ENCODE measurements at places on chromosomes 12 and 14.

- peak; percentile 45 for DNase-seq
These were observed 1.1 kb upstream of the UBC start for GRCh38 chr12:124915239-124916236.

GRCh38 chr12:124055066-124055465 is 82.1 kb downstream of the ZNF664 start:
- DNase-seq, result no peak

DNA sequence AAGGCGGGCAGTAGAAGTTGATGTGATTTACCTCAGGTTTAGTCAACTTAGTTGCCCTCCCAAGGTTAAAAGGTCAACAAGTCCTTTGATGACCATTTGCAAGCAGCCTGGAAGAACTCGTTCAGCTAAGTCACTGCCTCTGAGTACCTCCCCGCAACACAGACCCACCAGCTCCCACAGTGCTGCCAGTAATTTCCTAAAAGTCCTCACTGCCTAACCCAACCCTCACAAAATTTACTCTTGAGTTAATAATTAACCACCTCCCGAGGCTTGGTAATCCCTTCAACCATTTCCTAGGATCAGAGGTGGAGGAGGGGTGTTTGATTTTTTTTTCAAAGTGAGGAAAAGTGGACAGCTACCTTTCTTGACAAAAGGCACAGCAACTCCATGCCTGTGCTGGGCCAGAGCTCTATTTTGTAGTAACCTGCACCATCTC is 55.8 kb downstream of the MAP3K9 start:
- DNase-seq, result no peak

DNA sequence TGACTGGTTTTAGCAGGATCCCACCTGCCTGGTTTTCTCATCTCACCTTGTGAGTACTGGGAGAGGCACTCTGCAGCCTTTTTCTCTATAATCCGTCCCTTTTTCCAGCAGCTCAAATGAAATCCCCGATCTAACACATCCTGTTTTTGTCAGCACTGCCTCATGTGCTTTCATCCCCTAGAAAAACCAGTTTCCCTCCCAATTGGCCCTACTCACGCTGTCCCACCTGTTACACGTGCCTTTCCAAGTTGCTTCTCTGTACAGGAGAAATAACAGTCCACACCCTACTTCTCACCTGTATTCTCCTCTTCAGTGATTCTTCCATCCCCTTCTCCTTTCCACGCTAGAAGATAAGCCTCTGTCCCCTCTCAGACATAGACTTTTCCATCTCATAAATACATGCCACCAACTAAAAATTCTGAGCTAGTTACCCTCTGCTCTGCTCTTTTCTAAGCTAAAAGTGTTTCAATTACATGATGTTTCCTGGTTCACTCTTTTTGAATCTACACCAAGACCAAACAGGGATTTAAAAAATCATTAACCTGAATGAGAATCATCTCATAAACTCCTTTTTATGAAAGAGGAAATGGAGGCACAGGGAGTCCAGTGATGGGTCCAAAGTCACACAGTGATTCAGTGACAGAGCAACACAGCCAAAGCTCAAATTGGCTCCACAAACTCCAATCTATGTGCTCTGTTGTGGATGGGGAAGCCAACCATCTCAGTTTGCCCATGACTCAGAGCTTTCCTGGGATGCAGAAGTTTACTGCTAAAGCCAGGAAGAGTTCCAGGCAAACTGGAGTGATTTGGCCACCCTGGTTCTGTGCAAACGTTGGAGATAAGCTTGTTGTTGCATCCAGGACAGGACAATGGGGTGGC is 240.0 kb upstream of the TMEM132C start:
- DNase-seq, result no peak

DNA sequence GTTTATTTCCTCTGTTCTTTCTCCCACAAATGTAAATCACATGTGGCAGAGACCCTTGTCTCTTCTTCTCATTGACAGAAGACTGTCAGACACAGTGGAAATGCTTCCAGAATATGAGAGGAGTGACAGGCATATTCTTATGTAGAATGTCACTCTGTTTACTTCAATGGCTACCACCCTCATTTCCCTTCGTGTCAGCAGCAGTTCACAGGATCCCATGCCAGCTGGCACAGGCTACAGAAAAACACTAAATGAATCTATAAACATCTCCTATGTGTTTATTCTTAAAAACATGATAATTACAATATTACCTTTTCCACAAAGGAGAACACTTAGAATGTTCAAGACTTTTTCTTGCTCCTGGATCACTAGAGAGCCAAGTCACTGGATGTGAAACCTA is 183.8 kb upstream of the CNTN1 start:
- no peak for DNase-seq

- DNase-seq, result peak; percentile 99
These were observed 76.0 kb upstream of the ST8SIA1 start for GRCh38 chr12:22410486-22410885.

DNA sequence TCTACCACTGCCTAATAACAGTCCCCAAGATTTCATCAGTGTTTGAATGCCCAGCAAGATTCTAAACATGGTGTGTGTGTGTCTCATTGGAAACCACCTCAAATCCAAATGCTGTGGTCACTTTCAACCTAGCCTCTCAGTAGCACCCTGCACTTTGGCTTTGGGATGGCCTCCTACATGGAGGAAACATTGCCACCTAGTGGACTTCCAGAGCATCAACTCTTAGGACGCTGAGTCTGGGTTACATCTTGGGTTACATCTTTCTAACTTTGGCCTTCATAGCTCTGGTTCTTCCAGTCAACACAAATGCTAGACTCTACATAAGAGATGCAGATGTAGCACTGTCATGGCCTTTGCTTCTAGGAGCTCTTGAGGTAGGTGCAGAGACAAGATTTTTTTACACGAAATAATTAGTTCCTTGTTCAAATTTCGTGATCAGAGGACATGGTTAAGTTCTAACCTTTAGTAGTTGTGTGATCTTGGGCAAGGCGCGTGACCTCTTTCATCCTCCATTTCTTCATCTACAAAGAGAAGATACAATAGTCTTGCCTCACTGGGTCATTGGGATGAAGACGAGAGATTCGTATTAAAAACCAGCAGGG is 113.5 kb upstream of the VASH1 start:
- DNase-seq, result peak; percentile 55

- no peak for DNase-seq
These were observed 5.7 kb downstream of the INF2 start for GRCh38 chr14:104694991-104695659.

DNA sequence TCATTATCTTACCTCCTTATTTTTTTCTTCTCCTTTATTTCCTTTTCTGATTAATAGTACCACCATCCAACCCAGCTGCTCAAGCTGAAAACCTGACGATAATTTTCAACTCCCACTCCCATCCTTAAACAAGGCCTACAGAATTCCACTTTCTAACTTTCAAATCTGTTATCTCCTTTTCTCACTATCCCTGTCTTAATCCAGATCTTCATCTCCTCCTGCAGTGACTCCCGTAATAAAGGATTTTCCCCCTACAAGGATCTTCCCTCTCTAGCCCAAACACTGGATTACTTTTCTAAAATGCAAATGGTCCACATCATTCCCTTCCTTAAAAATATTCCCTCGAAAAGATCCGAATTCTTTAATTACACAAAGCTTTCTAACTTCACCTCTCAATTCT is 1.5 kb downstream of the TRAPPC6B start:
- no peak for DNase-seq

GRCh38 chr12:118334241-118334640 is 38.5 kb downstream of the TAOK3 start:
- no peak for DNase-seq

Data from bronchial epithelial cell (primary cell).